ENCODE measurements at places on chromosomes 1 and 21. TPM values are rescaled to one million over a fixed set of nuclear protein-coding genes. Genes with fewer than 3 reads are reported as not detected.

MFAP2 gene
- not detected for total RNA-seq

CXADR gene
- 0.50 TPM for total RNA-seq

S100A4 gene
- total RNA-seq: 871 TPM

ZBTB37 gene
- 10.1 TPM for total RNA-seq

NEK2 gene
- 29.6 TPM for total RNA-seq

CFHR2 gene
- total RNA-seq: not detected

TRIM58 gene
- total RNA-seq: 2.6 TPM

ATF3 gene
- 9.5 TPM for total RNA-seq

OR2T12 gene
- total RNA-seq: not detected

TXLNA gene
- total RNA-seq: 79.8 TPM

FCGR1A gene
- not detected for total RNA-seq

PIGR gene
- not detected for total RNA-seq

TRAF3IP3 gene
- total RNA-seq: 452 TPM

GUCA2B gene
- total RNA-seq: not detected

C8B gene
- total RNA-seq: not detected

CAPN8 gene
- not detected for total RNA-seq

GSTM5 gene
- 0.18 TPM for total RNA-seq

KRTAP11-1 gene
- total RNA-seq: not detected

MAN1C1 gene
- total RNA-seq: 12.1 TPM

FAM151A gene
- not detected for total RNA-seq

TGFB2 gene
- total RNA-seq: not detected

CNR2 gene
- total RNA-seq: 0.16 TPM

SYT2 gene
- total RNA-seq: not detected

LRRC7 gene
- total RNA-seq: 0.16 TPM
